ENCODE measurements at places on chromosomes 6 and 20. TPM values are rescaled to one million over a fixed set of nuclear protein-coding genes. Genes with fewer than 3 reads are reported as not detected.
A peak's percentile ranks its signal among the peaks of the same experiment; 100 is the strongest.

The CRYBG1 gene
- total RNA-seq: 26.2 TPM

The PNRC1 gene
- 93.7 TPM for total RNA-seq

The SNX9 gene
- 39.4 TPM for total RNA-seq

The GDAP1L1 gene
- total RNA-seq: 0.89 TPM

The DEFB118 gene
- total RNA-seq: not detected

The LINC00237 gene
- total RNA-seq: not detected

- DNase-seq: no peak
Measured at GRCh38 chr6:50762798-50763197, 49.5 kb downstream of the TFAP2D start.

GRCh38 chr20:45301824-45302271, 4.8 kb upstream of the RBPJL start:
- DNase-seq: peak; percentile 38
